ENCODE measurements at places on chromosomes 11 and 22.

DNA sequence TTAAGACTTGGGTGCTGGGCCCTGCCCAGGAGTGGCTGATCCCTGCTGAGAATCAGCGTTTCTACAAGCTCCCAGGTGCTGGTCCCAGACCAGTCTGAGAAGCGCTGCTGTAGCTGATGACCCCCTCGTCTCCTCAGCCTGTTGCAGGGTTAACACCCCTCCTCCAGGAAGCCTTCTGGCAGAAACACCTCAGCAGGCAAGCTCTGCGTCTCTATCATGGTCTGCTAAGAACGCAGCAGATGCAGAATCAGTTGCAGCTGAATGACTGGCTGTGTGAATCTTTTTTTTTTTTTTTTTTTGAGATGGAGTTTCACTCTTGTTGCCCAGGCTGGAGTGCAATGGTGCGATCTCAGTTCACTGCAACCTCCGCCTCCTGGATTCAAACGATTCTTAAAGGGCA is 132.5 kb downstream of the CACNA1I start:
- DNase-seq: no peak

- DNase-seq: no peak
These were observed 10.4 kb downstream of the OR52E6 start for GRCh38 chr11:5831196-5831829.

DNA sequence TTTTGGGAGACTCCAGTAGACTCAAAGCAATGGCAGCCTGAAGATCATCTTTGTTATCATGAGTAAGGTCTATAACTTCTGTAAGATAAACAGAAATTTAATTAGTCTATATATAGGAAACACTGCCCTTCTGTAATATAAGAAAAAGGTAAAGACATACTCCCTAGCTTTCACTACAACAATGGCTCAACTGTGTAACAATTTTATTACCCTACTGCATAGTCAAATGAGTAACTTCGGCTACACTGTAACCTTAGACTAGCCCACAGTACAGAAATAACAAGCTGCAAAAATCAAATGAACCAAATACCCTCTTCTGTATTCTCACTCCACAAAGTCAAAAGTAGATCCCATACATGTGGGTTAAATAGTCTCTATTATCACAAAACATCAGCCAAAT is 33.7 kb downstream of the USP28 start:
- DNase-seq: no peak

GRCh38 chr22:35421121-35421520 is 21.2 kb downstream of the MCM5 start:
- DNase-seq: no peak

GRCh38 chr11:70397983-70398833 is at the start of gene CTTN:
TSS of gene CTTN (plus strand) at chr11:70398529. CDS start at chr11:70407298, 8,769 bp downstream.
- DNase-seq: peak; percentile 77

GRCh38 chr11:74320538-74320937 is 9.1 kb upstream of the P4HA3 start:
- no peak for DNase-seq

DNA sequence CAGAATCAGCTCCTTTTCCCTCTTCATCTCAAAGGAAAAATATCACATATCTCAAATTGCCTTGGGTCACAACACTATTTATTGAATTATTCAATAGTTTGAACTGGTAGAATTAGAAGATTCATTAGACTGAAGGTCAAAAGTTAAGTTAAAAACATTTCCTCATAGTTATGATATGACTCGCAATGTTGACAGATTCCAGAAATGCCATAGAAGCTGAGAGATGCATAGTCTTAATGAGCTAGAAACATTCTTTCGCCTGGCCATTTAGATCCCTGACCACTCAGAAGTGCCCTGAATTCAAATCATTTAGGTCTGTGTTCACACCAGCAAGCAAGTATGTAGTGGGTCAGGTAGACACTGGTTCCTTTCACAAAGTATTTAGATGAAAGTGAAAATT is 44.4 kb downstream of the FAT3 start:
- no peak for DNase-seq

DNA sequence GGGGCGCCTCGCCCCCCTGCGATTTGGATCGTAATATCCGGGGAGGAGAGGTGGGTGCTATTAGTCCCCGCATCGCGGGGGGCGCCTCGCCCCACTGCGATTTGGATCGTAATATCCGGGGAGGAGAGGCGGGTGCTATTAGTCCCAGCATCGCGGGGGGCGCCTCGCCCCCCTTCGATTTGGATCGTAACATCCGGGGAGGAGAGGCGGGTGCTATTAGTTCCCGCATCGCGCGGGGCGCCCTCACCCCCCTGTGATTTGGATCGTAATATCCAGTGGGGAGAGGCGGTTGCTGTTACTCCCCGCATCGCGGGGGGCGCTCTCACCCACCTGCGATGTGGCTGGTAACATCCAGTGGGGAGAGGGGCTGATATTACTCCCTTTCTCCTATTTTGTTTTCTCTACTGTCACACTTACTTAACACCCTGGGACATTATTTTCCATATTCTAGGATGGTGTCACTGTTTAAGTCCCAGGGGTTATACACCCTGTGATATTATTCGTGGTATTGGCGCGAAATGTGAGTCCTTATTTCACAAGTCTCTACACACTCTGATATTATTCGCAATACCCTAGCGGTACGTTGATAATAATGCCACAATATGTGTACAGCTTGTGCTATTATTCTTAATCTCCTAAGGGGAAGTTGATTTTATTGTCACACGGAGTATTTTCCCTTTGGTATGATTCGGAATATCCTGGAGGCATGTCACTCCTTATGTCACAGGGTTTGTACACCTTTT is 57.8 kb upstream of the ALDH3B2 start:
- peak; percentile 48 for DNase-seq

DNA sequence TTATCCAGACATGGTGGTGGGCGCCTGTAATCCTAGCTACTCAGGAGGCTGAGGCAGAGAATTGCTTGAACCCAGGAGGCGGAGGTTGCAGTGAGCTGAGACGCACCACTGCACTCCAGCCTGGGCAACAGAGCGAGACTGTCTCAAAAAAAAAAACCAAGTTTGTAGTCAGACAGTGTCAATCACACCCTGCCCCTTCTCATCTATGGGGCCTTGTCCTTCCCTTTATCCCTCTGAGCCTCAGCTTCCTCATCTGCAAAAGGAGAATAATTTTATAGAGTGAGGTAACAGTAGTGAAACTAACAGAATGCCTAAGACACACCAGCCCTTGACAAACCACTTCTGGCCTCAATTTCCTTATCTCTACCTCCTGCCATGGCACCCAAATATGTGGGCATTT is 10.7 kb downstream of the BCL9L start:
- no peak for DNase-seq

- no peak for DNase-seq
These were observed 38.2 kb downstream of the OR2AG2 start for GRCh38 chr11:6733326-6734275.

DNA sequence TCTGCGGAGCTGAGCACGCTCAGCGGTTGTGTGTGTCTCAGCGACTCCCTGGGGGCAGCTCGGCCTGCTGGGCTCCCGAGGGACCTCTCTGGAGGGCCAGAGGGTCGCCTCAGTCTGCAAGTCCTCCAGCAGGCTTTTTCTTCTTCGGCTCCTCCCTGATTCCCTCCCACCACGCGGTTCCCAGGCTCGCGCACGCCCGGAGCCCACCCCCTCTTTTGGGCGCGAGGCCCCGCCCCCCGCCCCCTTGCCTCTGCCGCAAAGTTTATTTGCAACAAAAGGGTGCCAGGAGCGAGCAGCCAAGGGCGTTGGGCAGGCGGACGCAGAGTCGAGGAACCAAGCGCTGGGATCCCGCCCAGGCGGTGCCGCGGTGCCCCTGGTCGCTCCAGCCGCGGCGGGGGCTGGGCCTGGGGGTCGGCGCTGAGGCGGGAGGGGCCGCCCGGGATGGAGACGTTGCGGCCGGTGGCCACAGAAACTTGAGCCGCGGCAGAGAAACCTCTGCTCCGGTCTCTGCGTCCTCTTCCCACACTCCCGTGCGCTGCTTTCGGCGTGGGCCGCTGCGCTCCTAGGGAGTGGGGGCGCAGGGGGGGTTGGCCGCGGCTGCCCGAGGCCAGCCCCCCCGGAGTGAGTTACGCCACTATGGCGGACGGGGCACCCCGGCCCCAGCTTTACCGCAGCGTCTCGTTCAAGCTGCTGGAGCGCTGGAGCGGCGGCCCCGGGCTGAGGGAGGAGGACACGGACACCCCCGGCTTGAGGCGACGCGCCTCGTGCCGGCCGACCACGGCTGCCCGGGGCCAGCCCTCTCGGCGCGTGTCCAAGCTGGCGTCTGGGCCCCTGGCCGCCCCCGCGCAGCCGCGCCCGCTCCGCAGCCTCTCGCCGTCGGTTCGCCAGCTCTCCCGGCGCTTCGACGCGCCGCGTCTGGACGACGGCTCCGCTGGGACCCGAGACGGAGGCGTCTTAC is at the start of gene ARHGEF17:
TSS of gene ARHGEF17 (plus strand) at position 274 of the 958 bp plus-strand sequence. CDS start at position 637, 363 bp downstream.
- no peak for DNase-seq
